ENCODE measurements at places on chromosomes 5 and 9.
A peak's percentile ranks its signal among the peaks of the same experiment; 100 is the strongest.

- no peak for DNase-seq
Observed at GRCh38 chr5:56668996-56669395, 146.4 kb upstream of the MAP3K1 start.

DNA sequence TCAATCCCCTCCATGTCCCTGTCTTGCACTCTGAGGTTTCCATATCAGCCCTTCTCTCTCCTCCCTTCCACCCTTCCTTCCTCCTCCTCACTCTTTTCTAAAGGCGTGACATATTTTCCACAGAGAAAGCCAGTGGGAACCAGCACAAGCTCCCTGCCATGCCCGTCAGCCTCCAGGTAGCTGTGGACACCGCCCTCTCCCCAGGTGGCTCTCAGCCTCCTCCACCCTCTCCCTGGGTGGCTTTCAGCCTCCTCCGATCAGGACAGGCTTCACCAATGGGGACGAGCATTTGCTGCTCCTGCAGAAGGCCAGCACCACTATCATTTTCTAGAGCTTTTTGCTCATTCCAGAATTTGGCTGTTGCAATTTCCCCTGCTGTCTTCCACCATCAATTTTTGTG, 236.6 kb downstream of the GADD45G start:
- DNase-seq, result no peak

- peak; percentile 26 for DNase-seq
Observed at GRCh38 chr5:138668451-138669380, 84.5 kb upstream of the CTNNA1 start.

DNA sequence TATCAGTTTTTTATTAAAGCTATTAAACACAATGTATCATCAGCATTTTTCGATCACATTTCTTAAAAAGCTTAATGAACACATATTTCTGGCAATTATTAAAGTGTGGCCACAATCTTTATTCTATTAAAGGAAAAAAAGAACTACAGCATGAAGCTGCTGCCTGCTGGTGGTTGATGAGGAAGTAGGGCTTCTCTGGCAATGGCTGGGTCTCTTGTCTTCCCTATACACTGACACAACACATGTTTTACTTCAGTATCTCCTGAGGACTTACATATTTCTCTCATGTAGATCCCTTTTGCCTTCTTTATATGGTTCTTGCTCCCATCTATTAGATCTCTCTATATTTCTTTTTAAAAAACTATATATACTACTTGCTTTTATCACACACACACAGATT, 590.7 kb downstream of the RAB3C start:
- DNase-seq, result no peak

GRCh38 chr5:138354926-138355378, 2.5 kb downstream of the KDM3B start:
- peak; percentile 85 for DNase-seq

DNA sequence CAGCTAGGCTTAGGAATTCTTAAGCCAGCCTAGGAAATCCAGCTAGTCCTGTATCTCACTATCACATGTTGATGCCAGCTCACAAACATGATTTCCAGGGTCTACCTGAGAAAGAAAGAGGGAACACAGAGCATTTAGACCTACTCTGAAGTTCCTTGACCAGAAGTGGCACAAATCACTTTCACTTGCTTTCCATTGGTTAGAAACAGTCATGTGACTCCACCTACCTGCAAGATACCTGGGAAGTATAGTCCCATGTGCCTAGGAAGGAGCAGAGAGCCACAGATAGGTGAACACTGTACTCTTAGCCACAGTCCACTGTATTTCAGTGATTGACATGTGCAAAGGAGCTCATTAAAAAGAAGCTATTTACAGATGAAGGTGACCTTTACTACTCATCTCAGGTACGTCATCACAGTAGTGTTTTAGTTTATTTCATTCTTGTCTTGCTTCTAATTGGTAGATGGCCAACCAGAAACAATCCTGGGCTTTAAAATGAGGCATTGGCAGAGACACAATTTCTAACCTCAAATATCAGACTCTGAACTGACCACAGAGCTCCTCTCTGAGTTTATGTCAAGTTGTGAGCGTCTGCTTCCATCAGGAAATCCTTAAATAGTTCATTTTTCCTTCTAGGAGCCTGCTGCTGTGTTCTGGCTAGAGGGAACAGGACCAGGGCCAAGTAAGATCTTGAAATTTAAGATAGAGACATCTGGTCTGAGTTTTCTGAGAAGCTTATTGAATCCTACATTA, 340.7 kb downstream of the TLE4 start:
- DNase-seq, result no peak

GRCh38 chr9:85024374-85024773, 354.8 kb downstream of the NTRK2 start:
- no peak for DNase-seq

DNA sequence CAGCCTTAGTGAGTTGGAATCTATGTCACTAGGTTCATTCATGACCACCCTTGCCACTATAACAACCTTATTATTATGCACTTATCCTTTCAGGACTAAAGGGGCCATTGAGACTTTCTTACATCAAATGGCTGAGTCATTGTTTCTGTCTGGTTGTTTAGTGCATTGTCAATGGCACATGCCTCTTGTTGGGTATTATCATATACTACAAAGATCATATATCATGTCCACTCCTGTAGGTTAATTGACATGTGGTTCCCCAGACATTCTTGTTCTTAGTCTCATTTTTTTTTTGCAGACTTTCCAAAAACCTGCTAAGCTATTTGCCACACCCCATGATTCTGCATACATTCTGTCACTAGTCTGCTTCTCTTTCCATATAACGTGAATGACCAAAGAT, 66.7 kb upstream of the PRDM9 start:
- DNase-seq, result no peak

DNA sequence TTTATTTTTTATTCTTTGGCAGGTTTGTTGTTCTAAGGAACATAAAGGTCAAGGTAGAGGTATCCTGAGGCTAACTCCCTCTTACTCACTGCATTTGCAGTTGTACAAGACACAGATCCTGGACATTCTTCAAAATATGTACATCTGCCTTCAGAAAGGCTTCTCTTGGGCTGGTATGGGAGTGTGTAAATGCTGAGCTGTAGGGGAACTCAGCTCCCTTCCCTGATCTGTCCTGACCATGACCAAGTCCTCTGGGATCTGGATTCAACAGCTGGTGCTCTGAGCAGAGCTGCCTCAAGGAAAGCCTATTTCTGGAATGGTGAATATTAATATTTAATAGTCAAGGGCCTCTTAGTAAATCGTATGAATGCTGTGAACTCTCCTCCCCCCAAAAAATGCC, 117.4 kb downstream of the PRKACG start:
- DNase-seq, result no peak

DNA sequence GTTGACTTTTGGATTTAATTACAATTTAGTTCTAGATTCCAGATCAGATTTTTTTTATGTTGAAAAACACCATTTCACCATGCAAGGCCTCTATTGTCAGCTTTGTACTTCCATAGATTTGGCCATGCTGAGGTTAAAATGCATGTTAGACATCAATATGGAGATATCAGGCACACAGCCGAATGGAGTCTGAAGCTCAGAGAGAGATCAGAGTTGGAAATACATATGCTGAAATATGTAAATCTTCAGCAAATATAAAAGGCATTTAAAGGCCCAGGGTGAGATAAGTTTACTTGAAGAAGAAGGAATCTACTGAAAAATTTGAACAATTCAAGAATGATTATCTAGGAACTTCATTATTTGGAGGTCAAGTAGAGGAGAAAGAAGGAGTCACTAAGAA, 139.6 kb downstream of the CHSY3 start:
- no peak for DNase-seq

DNA sequence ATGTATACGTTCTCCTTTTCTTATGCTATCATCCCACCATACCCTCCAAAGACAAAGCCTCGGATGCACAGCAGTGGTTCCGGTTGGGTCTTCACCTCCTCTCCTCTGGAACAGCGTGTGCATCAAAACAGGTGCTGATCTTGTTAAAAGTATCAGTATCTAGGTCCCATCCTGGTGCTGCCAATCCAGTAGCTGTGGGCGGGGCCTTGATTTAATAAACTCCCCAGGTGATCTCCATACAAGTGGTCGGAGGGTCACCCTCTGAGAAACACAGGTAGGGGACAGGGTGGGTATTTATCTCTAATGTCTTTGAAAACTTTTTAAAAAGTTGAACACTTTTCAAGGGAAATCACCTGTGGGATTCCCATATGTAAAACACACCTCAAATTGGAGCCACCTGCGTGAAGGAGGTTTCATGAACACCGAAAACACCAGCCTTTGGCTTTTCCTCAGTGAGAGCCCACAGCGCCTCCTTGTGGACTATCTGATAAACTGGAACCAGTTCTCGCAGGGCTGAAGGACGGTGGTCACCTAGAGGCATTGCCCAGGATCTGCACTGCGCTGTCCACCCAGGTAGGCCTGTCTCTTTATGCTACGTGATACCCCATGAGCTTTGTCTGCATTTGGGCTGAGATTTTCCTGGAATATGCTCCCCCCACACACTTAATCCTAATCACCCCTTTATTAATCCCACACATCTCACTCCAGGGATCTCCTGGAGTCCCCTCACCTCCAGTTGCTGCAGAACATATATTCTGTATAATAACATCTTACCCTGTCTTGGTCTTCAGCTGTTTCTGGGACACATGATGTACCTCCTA, 80.5 kb upstream of the EPB41L4B start:
- DNase-seq, result peak; percentile 55

DNA sequence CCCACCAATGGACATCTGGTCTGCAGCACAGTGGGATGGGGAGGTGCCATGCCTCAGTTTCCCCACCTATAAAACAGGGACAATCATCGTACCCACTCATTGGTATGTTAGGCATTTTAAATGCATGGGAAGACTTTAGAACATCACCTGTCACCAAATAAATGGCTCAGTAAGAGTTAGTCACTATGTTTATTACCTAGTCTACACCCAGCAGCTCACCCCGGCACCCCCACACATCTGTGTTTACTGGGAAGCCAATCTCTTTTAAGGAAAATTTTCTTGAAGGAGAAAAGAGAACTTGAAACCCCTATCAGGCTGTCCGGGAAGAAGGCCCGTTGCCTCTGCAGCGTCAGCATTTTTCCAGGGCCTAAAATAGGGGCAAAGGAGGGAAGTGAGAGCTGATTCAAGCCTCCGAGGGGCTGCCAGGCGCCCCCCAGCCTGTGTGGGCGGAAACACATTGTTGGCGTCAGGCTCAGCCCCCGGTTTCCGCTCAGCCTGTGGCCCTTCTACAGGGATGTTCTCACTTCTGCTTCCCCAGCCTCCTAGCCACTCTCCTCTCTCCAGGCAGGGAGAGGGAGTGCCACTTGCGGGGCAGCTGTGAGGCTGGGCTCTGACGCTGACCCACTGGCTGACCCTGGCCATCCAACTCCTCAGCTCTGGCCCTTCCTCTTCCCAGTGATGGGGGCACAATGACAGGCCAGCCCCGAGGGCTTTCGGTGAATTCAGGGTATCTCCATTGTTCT, 4.6 kb downstream of the CSF1R start:
- DNase-seq, result no peak

- DNase-seq, result no peak
Observed at GRCh38 chr5:36360307-36360706, 58.6 kb upstream of the RANBP3L start.

GRCh38 chr5:107365320-107366109, 305.2 kb downstream of the EFNA5 start:
- DNase-seq, result no peak

- no peak for DNase-seq
Observed at GRCh38 chr9:86749894-86750255, 197.4 kb downstream of the GAS1 start.

GRCh38 chr9:124752967-124753366, 18.1 kb downstream of the NR6A1 start:
- DNase-seq, result no peak

- DNase-seq, result peak; percentile 86
Observed at GRCh38 chr9:133406480-133407307, 11.1 kb downstream of the REXO4 start.

- no peak for DNase-seq
Observed at GRCh38 chr5:36679221-36679989, 73.0 kb downstream of the SLC1A3 start.

DNA sequence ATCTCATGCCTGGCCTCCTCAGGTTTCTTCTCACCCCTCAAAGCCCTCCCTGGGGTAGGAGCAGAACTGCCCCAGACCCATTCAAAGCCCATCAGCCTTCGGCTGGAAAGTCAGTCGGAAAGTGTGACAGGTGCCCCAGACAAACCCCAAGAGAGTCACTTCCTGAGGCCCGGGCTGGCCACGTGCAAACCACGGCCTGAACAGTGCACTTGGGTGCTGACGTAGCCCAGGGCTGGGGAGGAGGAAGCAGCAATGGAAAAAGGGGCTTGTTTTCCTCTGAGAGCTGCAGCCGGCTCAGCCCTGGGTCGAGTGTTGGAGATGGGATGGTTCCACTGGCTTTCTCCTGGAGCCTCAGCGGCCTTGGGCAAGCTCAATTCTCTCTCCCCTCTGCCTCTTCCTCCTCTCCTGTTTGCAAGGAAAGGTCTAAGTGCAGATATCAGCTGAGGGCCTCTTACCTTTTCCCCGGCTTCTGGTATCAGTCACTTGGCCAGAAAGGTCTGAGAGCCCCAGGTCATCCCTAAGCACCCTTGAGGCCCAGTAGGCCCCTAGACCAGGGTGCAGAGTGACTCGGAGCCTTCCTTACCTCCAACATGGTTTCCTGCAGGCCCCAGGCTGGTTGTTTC, 5.9 kb upstream of the EGR1 start:
- DNase-seq, result peak; percentile 84
